ENCODE measurements at places on chromosomes 5 and 9. TPM values are rescaled to one million over a fixed set of nuclear protein-coding genes. Genes with fewer than 3 reads are reported as not detected.
A peak's percentile ranks its signal among the peaks of the same experiment; 100 is the strongest.

MYOZ3 gene
- polyA plus RNA-seq: 8.1 TPM

RAD1 gene
- 24.7 TPM for polyA plus RNA-seq

FRMD3 gene
- 14.2 TPM for polyA plus RNA-seq

IL7R gene
- polyA plus RNA-seq: not detected

GPX3 gene
- polyA plus RNA-seq: 46.3 TPM

ZDHHC11 gene
- 4.7 TPM for polyA plus RNA-seq

PDZD2 gene
- polyA plus RNA-seq: 6.7 TPM

MRPL50 gene
- polyA plus RNA-seq: not detected

- DNase-seq: no peak
Observed at GRCh38 chr5:122738088-122738487, 36.8 kb upstream of the SNX2 start.

DNA sequence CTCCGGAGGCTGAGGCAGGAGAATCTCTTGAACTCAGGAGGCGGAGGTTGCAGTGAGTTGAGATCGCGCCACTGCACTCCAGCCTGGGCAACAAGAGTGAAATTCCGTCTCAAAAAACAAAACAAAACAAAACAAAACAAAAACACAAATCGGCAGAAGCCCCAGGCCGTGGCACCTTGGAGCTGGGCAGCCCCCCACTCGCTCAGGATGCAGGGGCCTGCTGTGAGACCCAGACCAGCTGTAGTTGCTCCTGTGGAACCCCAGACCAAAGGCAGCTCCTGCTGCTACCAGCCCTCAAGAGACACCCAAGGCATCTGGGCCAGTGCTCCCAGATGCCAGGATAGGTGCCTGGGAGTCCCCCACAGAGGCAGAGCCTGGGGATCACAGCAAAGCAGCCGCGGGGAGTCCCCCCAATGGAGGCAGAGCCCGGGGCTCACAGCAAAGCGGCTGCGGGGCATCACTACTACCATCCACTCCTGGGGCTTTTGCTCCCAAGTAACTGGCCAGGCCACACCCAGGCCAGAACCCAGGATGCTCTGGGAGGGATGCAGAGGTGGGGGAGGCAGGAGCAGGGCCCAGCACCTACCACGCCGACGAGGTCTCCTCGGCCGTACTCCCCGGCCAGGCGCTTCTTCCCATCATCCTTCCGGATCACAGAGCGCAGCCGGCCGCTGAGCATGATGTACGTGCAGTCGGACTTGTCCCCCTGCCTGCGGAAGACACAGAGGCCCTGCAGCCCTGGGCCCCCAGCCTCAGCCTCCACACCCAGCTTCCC is 37.7 kb upstream of the NSMF start:
- no peak for DNase-seq

GRCh38 chr5:72611118-72611730 is 104.0 kb upstream of the ZNF366 start:
- peak; percentile 65 for DNase-seq

DNA sequence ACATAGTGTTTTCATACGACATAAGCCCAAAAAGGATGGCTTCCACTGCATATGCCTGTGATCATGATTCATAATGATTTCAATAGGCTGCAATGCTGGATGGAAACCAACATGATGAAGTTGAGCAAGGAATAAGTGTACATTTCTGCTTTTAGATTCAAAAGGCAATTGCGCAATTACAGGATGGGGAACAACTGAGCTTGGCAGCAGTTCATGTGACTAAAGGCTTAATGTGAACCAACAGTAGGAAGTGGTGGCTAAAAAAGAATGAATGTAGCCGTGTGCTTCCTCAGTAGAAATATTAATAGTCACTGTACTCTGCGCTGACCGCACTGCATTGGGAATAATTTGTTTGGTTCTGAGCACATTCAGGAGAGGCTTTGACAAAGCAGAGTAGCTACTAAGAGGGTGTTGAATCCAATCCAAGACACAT is 51.2 kb downstream of the SLC1A3 start:
- peak; percentile 93 for DNase-seq

DNA sequence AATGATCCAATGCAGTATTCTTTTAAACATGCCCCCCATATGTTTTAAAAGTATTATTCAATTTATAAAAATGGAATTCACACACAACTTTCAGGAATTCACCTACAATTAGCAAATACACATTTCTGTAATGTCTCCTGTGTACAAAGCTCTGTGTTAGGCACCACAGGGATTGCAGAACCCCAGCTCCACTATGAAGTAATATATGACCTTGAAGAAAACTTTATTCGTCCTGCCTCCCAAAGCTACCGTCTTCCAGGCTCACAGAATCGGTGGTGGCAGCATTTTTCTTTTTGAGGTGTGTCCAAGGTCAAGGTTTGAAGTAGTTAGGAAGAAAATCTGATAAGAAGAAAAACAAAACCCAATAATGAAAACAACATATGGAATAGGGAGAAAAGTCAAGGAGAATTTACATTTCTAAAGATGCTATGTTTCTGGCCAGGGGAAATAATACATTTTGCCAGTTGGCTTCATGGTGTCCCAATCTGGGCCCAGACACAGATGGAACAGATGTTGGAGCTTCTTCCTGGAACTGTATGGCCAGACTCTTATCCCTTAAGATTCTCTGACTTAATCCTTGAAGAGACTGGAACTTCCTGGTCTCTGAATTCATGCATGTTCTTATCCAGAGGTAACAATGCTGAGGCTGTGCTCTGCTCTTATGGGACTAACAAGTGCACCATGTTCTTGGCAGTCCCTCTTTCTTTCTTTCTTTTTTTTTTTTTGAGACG is 22.0 kb upstream of the LVRN start:
- DNase-seq: peak; percentile 83

GRCh38 chr5:93587597-93588351 is 4.8 kb downstream of the NR2F1 start:
- no peak for DNase-seq

DNA sequence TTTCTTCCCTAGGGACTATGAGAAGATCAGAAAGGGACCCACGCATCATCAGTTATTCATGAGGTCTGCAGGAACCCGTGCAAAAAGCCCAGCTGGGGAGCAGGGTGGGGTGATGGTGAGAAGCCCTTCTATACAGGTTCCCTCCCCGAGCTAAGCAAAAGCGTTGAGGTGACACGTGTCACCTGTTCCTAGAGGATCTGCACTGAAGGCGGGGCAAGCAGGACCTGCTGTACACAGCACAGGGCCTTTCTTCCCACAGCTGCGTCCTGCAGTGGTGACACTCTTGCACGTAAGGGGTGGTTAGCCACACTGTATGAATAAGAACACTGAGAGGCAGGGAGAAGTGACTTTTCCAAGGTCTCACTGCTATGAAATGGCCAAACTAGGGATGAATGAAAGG is 37.2 kb upstream of the SH3PXD2B start:
- DNase-seq: no peak

GRCh38 chr5:153756540-153756939 is 266.1 kb downstream of the GRIA1 start:
- no peak for DNase-seq

DNA sequence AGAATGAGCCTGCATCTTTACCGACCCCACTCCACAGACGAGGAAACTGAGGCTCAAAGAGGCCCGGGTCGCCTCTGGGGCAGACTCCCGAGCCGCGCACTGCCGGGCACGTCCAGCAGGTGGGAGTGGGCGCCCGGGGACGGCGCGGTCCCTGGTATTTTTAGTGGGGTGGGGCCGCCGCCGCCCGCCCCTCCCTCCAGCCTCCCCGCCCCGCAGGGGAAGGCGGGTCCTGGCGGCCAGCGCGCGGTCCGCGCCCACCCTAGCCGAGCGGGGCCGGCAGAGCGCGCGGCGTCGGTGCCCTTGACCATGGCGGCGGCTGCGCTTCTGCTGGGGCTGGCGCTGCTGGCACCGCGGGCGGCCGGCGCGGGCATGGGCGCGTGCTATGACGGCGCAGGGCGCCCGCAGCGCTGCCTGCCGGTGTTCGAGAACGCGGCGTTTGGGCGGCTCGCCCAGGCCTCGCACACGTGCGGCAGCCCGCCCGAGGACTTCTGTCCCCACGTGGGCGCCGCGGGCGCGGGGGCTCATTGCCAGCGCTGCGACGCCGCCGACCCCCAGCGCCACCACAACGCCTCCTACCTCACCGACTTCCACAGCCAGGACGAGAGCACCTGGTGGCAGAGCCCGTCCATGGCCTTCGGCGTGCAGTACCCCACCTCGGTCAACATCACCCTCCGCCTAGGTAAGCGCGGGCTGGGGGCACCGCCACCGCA is at the start of gene LAMC3:
LAMC3 (plus strand) TSS at position 266 of the 710 bp plus-strand sequence; CDS start at position 307, 41 bp downstream.
- no peak for DNase-seq

- DNase-seq: no peak
Observed at GRCh38 chr5:115337882-115338281, 41.4 kb upstream of the CCDC112 start.

- DNase-seq: no peak
Observed at GRCh38 chr5:131156385-131156784, 8.7 kb downstream of the HINT1 start.

DNA sequence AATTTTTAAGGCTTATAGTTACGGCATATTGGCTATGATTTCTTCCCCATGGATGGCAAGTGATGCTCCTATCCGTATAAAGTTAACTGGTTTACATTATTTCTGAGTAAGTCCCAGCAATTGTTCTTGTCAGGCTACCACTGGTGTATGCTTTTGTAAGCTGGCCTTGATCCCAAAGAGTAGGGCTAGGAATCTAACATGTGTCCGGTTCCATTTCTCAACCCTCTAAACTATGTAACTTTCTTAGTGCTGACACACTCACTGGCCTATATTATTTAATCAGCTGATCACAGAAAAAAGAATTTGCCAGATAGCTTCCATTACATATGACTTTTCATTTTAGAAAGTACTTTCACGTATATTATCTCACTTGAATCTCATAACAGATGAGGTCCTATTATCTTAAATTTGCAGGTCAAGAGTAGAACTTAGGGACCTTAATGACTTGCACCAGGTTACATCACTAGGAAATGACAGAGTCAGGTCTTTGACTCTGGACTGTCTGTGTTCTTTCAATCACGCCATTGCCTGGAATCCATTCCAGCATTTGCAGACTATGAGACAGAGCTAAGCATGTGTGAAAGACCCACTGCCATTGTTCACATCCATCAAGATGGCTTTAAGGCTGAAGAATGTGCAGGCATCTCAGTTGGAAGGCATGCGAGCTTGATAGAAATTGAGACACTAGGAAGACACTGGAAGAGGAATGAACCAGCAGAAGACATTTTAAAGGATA is 362.9 kb downstream of the ARRDC3 start:
- DNase-seq: no peak

DNA sequence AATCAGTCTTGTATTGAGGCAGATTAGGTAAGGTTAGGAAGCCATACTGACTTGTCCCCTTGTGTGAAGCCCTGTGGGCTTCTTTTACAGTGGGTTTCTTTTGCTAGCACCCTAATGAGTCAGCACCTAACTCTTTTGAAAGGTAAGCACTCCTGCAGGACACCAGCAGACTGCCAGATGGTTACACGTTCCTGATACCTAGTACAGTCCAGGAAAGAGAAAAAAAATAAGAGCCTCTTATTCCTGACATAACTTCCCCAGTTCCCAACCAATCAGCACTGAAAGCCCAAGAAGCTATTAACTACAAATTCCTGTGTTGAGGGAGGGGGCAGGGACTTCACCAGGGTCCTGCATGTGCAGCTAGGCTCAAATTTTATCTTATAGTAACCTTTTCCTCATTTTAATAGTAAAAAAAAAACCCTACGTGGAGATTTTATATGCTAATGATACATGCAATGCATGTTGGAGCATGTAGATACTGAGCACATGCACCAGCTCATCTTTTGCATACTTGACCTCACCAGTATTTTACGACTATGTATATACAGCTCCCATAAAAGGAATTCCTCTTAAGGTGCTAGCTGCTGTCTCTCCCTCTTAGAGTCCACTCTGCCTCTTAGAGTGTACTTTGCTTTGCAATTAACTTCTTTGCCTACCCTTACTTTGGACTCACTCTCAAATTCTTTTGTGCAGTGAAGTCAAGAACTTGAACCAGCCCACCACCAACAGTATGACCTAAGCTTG is 84.7 kb upstream of the RORB start:
- DNase-seq: no peak

GRCh38 chr9:133839822-133840329 is 101.7 kb upstream of the SARDH start:
- DNase-seq: no peak

DNA sequence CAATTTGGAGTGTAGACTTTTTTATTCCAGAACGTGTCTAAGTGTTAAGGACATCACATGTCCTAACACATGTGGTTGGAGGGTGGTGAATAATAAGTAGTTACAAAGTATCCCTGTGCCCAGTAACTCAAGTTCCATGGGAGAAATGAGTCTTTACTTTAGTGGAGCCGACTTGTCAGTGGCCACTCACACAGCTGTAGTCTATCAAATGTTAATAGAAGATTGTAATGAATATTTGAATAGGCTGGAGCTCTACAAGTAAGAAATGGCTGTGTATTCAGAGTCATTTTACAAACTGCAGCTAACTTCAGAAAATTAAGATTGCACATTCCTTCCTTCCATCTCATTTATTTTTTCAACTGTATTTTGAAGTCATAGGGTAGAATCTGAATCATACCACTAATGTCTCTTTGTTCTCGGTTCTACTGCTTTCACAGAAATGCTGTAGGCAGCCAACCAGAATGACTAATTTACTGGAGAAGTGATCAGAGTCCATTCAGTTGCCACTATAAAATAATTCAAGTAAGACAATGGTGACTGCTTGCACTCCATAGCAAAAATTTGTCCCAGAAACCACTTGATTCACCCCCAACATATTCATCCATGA is 394.8 kb downstream of the NR2F1-AS1 start:
- DNase-seq: no peak

GRCh38 chr5:95042037-95042436 is 242.9 kb downstream of the MCTP1 start:
- no peak for DNase-seq

GRCh38 chr9:116391306-116391900 is 237.8 kb downstream of the PAPPA start:
- DNase-seq: no peak

GRCh38 chr5:68502531-68502930 is 287.0 kb downstream of the PIK3R1 start:
- DNase-seq: no peak

DNA sequence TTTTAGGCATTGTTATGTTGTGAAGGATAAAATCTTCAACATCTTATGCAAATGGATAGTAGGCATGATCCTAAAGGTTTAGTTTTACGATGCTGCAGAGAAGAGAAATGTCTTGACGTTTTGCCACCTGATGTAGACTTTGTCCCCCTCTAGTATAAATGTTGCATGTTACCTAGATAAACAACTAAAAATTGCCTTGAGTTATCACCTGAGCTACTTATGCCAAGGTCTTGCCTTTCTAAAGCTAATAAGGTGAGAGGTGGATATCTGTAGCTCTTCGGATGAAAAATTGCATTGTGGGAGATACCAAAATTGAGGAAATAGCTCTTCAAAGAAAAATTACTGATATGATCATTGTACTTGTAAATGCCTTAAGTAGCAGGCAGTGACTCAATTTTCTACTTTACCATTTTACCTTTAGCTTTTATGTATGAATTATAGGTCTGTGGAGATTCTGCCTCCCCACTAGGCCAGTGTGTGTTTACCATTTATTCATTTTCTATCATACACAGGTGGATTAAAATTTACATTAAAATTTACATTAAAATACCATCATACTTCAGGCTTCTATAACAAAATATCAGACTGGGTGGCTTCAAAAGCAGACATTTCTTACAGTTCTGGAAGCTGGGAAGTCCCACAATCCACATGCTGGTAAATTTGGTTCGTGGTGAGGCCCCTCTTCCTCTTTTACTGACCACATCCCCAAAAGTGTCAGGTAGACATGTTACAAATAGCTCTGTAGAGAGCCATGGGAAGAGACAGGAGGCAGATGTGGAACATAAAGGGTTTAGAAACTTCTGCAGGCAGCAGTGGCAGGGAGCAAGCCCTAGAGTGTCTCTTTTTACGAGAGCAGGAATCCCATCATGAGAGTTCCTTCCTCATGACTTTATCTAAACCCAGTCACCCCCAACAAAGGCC is 100.7 kb upstream of the ERBIN start:
- DNase-seq: no peak

GRCh38 chr9:136847088-136847825 is 2.0 kb upstream of the PHPT1 start:
- peak; percentile 76 for DNase-seq
